Activated B cell treated with CpG ODN at 0.5 μM for 24 hours (primary cell): ENCODE measurements at places on chromosomes 16 and 17. TPM values are rescaled to one million over a fixed set of nuclear protein-coding genes. Genes with fewer than 3 reads are reported as not detected.

GRCh38 chr16:12896562-12896961 lies 4.8 kb upstream of the SHISA9 start:
- no peak overlapping the region for H3K4me3 ChIP-seq
- no peak overlapping the region for H3K27ac ChIP-seq
- no peak for DNase-seq
- H3K36me3 ChIP-seq: no peaks in the 10 kb centered on the region
- H3K4me1 ChIP-seq: peaks cover 1% of the 10 kb centered on the region
- peaks cover 38% of the 10 kb centered on the region for H3K27me3 ChIP-seq

DNA sequence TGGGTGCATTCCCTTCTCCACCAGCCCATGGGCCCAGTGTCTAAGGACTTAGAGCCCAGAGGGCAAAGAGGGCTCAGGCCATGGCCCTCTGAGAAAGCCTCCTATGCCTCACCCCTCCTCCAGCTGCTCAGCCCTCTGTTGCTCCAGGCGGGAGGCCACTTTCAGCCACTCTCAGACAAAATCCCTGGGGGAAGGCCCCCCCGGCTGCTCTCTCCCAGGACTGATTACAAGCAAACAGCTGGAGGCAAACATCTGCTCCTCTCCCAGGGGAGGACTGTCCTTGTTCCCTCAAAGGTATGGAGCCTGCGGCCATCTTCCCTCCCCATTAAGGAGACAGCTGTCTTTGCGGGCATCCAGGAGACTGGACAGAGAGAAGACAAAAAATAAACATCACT lies 54.9 kb upstream of the DLX4 start:
- H3K27ac ChIP-seq: no peak overlapping the region
- peaks cover 7% of the 10 kb centered on the region for H3K4me1 ChIP-seq
- DNase-seq: no peak
- H3K36me3 ChIP-seq: no peaks in the 10 kb centered on the region

DNA sequence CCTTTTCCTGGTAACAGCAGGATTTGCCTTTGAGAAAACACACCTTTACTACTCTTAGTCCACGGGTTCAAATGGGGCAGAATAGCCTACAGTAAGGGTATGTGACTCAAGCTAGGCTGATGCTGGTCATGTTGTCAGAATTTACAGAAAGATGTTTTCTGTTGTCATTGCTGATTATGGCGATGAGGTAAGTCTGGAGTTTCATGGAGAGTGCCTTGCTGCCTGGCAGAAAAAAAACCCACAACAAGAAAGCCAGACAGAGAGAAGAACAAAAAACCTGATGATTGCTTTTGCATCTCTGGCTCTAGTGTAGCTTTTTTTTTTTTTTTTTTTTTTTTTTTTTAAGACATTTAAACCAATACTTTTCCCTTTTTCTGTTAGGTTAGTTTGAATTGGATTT lies 47.9 kb downstream of the SLC6A4 start:
- no peaks in the 10 kb centered on the region for H3K4me1 ChIP-seq
- DNase-seq: no peak
- no peaks in the 10 kb centered on the region for H3K27me3 ChIP-seq
- no peak overlapping the region for H3K4me3 ChIP-seq

GRCh38 chr16:27304881-27305745 lies 8.7 kb upstream of the IL4R start:
- DNase-seq: no peak
- H3K36me3 ChIP-seq: no peaks in the 10 kb centered on the region
- H3K27ac ChIP-seq: peak overlapping the region; percentile 20
- peaks cover 59% of the 10 kb centered on the region for H3K4me1 ChIP-seq
- no peak overlapping the region for H3K4me3 ChIP-seq
- no peaks in the 10 kb centered on the region for H3K27me3 ChIP-seq

GPR139 gene
- not detected in 2 replicates for total RNA-seq

SLC25A19 gene
- total RNA-seq: 87.6 and 96.7 TPM in 2 replicates

- H3K4me3 ChIP-seq: peak overlapping the region; percentile 15
- DNase-seq: no peak
- H3K4me1 ChIP-seq: peaks cover 53% of the 10 kb centered on the region
These were observed 3.6 kb upstream of the WDR81 start for GRCh38 chr17:1720856-1721386.

DNA sequence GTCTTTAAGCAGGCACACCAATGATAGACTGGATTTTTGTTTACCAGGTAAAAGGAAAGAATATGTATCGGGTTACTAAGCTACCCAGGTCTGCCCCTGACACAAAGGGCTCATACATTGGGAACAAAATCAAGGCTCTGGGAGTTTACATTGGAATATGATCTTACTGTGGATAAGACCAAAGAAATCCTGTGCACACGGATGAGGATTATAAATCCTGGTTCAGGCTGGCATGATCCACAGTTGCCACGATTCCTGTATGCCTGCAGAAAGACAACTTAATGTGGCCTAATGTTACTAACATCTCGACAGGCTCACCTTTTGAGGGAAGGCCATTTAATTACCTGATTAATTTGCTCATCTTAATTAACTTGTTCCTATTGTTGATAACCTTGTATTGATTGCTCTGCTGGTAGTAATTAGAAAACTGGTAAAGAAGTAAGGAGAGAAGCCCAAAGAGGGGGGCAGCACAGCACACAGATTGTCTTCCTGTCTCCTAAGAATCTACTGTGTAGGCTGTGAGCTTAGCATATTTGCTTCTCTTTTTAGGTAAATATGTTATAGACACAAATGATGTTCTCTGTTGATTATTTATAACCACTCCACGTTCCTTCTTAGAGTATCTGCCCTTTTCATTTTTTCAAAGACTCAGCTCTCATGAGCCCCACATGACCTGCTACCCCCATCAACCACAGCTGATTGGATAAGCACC lies 51.0 kb upstream of the TOX3 start:
- H3K27me3 ChIP-seq: no peaks in the 10 kb centered on the region
- H3K36me3 ChIP-seq: no peaks in the 10 kb centered on the region
- H3K27ac ChIP-seq: no peak overlapping the region
- no peak for DNase-seq

DNA sequence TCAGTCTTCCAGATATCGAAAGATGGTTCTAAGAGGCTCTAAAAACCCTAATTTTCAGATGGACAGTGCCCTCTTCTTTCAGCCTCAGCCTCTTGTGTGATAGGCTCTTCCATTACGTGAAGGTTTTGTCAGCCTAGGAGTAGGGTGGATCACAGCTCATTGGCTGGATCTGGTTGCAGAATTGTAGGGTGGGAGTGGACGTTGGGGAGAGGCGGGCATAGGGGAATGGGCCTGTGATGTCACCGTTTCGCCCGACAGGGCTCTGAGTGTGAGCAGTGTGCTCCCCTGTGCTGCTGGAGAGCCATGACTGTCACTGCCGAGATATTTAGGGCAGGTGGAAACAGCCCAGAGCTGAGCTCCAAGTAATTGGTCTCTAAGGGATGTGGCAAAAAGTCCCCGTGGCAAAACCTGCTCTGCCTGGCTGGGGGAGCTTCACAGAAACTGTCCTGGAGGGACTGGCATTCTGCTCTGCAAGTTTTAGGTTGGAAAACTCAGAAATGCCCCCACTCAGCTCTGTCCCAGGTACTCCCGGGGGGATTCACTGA lies 6.2 kb upstream of the WFIKKN1 start:
- no peak overlapping the region for H3K4me3 ChIP-seq
- peaks cover 22% of the 10 kb centered on the region for H3K36me3 ChIP-seq
- no peaks in the 10 kb centered on the region for H3K4me1 ChIP-seq
- no peak for DNase-seq

UNC45B gene
- total RNA-seq: not detected in 2 replicates

CHAD gene
- 0.34 and 0.42 TPM in 2 replicates for total RNA-seq

- H3K4me3 ChIP-seq: no peak overlapping the region
- no peaks in the 10 kb centered on the region for H3K36me3 ChIP-seq
- H3K27ac ChIP-seq: no peak overlapping the region
- no peaks in the 10 kb centered on the region for H3K4me1 ChIP-seq
These were observed 180.5 kb downstream of the SHISA9 start for GRCh38 chr16:13081825-13082331.

CDH8 gene
- 0.59 and 0.69 TPM in 2 replicates for total RNA-seq

DNA sequence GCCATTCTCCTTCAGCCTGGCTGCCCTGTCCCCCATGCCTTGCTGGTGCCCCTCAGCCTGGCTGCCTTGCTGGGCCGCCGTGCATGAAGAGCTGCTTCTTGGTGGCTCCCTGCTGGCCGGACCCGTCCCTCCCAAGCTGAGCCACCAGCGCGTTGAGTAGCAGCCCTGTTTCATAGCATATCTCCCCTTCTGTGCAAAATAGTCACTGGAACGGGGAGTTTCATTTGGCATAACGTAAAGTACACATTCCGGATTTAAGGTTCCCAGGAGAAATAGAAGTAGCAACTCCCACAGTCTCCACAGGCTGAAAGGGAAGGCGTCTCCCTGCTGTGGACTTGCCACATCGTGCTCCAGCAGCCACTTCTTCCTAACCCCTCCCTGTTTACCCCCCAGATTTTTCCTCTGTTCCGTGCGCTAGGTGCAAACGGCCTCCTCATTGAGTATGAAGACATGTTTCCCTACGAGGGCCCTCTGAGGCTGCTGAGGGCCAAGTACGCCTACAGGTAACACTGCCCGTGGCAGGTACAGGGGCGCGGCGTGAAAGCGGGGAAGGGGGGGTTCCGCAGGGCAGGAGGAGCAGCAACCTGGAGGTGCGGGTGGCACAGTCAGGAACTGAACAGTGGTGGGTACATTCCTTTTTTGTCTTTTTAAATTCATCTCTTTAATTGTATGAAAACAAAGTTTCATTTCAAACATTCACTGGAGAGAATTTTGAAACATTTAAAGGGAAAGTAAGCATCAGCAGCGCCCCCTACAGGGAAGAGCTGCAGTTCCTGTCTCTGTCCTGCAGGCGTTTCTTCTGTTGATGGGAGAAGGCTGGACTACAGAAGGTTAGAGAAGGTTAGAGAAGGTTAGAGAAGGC lies 5.8 kb upstream of the OGFOD3 start:
- peaks cover 44% of the 10 kb centered on the region for H3K36me3 ChIP-seq
- H3K4me3 ChIP-seq: no peak overlapping the region
- no peak overlapping the region for H3K27ac ChIP-seq
- H3K27me3 ChIP-seq: no peaks in the 10 kb centered on the region
- H3K4me1 ChIP-seq: peaks cover 24% of the 10 kb centered on the region

DNA sequence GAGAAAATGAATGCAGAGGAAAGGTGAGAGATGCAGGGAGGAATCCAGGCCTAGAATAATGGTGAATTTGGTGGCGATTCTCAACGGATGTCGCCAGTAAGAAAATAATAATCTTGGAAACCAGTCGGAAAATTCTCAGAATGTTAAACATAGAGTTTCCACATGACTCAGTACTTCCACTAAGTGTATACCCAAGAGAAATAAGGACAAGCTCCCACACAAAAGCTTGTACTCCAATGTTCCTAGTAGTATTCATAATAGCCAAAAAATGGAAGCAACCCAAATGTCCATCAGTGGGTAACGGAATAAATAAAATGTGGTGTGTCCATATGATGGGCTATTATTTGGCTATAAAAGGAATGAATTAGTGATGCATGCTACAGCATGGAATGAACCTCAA lies 19.4 kb upstream of the ENGASE start:
- H3K4me3 ChIP-seq: no peak overlapping the region
- peaks cover 1% of the 10 kb centered on the region for H3K4me1 ChIP-seq
- no peak for DNase-seq
- no peak overlapping the region for H3K27ac ChIP-seq
- H3K36me3 ChIP-seq: no peaks in the 10 kb centered on the region
- H3K27me3 ChIP-seq: peaks cover 17% of the 10 kb centered on the region

C16orf86 gene
- total RNA-seq: 2.4 and 4.6 TPM in 2 replicates

CNGB1 gene
- total RNA-seq: not detected in 2 replicates

DNA sequence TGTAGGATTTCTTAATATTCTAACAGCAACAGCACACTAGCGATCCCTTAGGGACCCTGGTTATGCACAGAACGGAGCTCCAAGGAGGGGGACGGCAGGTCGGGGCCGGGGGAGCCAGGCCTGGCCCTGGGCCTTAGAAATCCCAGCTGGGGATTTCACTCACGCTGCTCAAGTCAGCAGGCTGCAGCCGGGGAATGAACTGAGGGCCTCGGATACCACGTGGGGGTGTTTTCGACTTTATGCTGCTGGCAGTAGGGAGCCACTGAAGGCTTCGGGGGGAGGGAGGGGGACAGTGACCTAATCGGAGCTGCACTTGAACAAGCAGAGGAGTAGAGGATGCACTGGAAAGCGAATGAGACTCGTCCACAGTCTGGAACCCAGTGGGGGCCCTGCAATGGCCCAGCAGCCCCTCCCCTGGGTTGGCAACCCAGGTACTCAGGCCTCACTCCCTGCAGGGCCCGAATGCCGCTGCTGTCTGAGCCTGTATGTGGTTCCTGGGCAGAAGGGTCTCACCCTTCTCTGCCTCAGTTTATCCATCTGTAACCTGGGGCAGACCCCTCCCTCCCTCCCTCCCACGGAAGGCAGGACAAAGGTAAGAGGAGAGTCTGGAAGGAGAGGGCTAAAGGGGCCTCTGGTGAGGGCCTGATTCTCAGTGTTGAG lies 53.7 kb downstream of the RPH3AL start:
- H3K4me1 ChIP-seq: no peaks in the 10 kb centered on the region
- DNase-seq: no peak
- no peak overlapping the region for H3K4me3 ChIP-seq
- H3K36me3 ChIP-seq: no peaks in the 10 kb centered on the region

GRCh38 chr16:102060-102855 lies 24.2 kb downstream of the MPG start:
- no peak overlapping the region for H3K4me3 ChIP-seq
- DNase-seq: no peak
- no peaks in the 10 kb centered on the region for H3K4me1 ChIP-seq
- H3K27ac ChIP-seq: no peak overlapping the region
- H3K36me3 ChIP-seq: peaks cover 40% of the 10 kb centered on the region
- H3K27me3 ChIP-seq: no peaks in the 10 kb centered on the region

GRCh38 chr17:78252701-78253635 lies 21.5 kb downstream of the TMEM235 start:
- peak overlapping the region; percentile 64 for H3K4me3 ChIP-seq
- no peak overlapping the region for H3K27ac ChIP-seq
- no peaks in the 10 kb centered on the region for H3K27me3 ChIP-seq
- no peak for DNase-seq

DNA sequence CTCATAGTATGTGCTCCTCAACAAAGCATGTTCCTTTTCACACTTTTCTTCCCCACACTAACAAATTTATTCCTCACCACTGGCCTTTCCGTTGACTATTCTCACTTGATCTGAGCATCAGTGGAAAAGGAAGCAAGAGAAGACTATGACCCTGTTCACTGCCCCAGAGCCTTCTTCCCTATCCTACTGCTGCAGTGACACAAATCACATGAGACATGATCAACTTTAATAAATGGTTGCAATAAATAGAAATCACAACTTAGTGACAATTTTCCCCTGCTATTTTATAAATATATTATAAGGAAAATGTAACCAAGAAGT lies 438.7 kb upstream of the SOX9 start:
- H3K4me3 ChIP-seq: no peak overlapping the region
- no peaks in the 10 kb centered on the region for H3K4me1 ChIP-seq
- H3K27ac ChIP-seq: no peak overlapping the region
- no peaks in the 10 kb centered on the region for H3K36me3 ChIP-seq

- no peak for DNase-seq
- H3K27me3 ChIP-seq: peaks cover 4% of the 10 kb centered on the region
- H3K27ac ChIP-seq: no peak overlapping the region
- H3K36me3 ChIP-seq: no peaks in the 10 kb centered on the region
These were observed 109.0 kb upstream of the CACNG5 start for GRCh38 chr17:66725956-66726355.

DOC2B gene
- not detected in 2 replicates for total RNA-seq

PABPN1L gene
- total RNA-seq: 0.44 and 0.67 TPM in 2 replicates
